Osteocyte (in vitro differentiated cells): ENCODE measurements at places on chromosomes 1 and 21. TPM values are rescaled to one million over a fixed set of nuclear protein-coding genes. Genes with fewer than 3 reads are reported as not detected.

DNA sequence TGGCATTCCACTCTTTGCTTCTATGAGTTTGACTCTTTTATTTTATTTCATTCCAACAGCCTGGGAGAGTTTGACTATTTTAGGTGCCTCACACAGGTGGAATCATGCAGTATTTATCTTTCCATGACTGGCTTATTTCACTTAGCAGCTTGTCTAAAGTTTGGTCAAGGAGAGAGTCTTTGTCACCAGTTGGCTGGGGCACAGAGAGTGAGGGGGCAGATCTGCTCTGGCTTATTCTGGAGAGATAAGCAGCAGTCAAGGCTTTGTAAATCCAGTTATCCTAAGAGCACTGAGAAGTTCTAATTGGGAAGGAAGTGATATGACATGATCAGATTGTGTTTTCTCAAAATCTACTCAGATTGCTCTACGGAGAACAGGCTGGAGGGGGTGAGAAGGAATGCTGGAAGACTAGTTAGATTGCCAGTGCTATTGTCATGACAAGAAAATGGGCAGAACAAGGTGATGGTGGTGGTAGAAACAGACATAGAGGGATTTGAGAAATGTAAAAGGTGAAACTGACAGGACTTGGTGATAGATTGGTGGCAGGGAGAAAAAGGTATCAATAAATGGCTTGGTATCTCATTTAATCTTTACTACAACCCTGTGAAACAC lies 12.1 kb upstream of the CTTNBP2NL start:
- H3K4me1 ChIP-seq, result peaks cover 14% of the 10 kb centered on the region
- no peak for DNase-seq
- H3K27me3 ChIP-seq, result peaks cover 30% of the 10 kb centered on the region

DNA sequence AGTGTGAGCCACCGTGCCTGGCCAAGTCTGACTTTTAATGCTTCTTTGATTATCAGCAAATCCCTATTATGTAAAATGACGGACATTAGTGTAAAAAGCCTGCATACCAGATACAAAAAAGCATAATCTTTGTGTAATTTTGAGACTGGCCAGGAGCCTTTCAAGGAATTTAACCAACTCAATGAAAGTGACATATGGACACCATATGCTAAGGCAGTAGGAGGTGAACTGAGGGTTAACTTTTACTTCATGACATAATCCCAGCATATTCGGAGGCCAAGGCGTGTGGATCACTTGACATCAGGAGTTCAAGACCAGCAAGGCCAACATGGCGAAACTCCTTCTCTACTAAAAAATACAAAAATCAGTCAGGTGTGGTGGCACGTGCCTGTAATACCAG lies 94.6 kb downstream of the EIF4G3 start:
- peaks cover 17% of the 10 kb centered on the region for H3K4me1 ChIP-seq
- peaks cover 19% of the 10 kb centered on the region for H3K36me3 ChIP-seq
- no peak overlapping the region for H3K27ac ChIP-seq
- no peak for DNase-seq
- H3K4me3 ChIP-seq, result no peak overlapping the region

GRCh38 chr1:54926970-54927369 lies 40.0 kb upstream of the DHCR24 start:
- no peak overlapping the region for H3K4me3 ChIP-seq
- H3K36me3 ChIP-seq, result no peaks in the 10 kb centered on the region
- DNase-seq, result no peak
- no peak overlapping the region for H3K27ac ChIP-seq

GRCh38 chr1:176241385-176242015 lies 34.4 kb upstream of the COP1 start:
- H3K27ac ChIP-seq, result no peak overlapping the region
- no peak overlapping the region for H3K4me3 ChIP-seq
- peaks cover 9% of the 10 kb centered on the region for H3K27me3 ChIP-seq
- no peak for DNase-seq
- H3K4me1 ChIP-seq, result peaks cover 1% of the 10 kb centered on the region

DNA sequence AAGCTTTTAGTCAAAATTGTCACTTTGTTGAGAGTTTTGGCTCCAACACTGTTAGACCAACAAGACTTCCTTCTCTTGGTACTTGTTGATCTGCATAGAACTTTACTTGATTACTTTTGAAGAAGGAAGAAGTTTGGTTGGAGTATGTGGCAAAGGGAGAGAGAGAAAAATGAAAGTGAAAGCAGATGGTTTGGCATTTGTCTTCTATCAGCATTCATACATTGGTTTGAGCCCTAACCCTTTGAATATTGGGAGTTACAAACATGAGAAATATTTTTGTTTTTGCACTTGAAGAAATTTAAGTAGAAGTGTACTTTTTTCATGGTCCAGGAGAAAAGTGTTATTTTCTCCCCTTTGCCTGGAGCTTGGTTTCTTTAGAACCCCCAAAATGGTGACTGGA lies 169.8 kb downstream of the ADGRL4 start:
- no peak for DNase-seq
- no peaks in the 10 kb centered on the region for H3K27me3 ChIP-seq
- no peak overlapping the region for H3K4me3 ChIP-seq
- H3K27ac ChIP-seq, result peak overlapping the region; percentile 54

DNA sequence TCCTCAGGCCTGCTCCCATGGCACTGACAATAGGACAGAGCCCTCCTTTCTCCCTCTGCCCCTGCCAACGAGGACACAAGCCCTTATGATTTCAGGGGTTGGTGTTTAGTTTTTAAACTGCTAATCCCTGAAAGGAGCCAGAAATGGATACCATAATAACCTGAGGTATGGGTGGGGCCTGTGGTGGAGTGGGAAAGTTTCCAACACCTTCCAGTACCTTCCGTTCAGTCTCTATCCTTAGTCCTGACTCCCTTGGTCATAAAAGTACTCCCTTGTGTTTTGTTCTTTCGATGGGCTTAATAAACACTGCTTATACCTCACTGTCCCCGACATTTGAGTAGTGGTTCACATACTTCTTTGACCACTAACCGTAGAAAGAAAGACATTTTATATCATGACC lies 141.8 kb upstream of the MAGI3 start:
- no peak for DNase-seq
- H3K36me3 ChIP-seq, result no peaks in the 10 kb centered on the region
- no peaks in the 10 kb centered on the region for H3K4me1 ChIP-seq
- no peak overlapping the region for H3K4me3 ChIP-seq

- H3K4me1 ChIP-seq, result peaks cover 11% of the 10 kb centered on the region
- DNase-seq, result no peak
- no peak overlapping the region for H3K4me3 ChIP-seq
Measured at GRCh38 chr1:36284517-36284916, 21.7 kb upstream of the SH3D21 start.

DNA sequence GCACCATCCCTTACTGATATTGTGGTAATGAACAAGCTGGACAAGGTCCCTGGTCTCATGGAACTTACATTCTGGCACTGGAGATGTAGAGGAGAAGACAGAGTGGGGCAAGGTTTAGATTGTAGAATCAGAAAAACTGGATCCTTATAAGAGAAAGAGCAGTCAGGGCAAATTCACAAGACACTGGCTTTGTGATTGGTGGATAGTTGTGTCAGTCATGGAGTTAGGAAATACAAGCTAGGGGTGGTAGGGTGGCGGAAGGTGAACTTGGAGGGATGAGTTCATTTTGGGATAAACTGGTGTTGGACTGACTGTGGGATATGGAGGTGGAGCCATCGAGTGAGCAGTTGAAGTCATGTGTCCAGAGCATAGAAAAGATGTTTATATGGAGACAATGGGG lies 3.7 kb upstream of the TLR5 start:
- DNase-seq, result no peak
- peaks cover 3% of the 10 kb centered on the region for H3K36me3 ChIP-seq
- H3K27ac ChIP-seq, result no peak overlapping the region
- peaks cover 22% of the 10 kb centered on the region for H3K27me3 ChIP-seq
- peaks cover 5% of the 10 kb centered on the region for H3K4me1 ChIP-seq

DNA sequence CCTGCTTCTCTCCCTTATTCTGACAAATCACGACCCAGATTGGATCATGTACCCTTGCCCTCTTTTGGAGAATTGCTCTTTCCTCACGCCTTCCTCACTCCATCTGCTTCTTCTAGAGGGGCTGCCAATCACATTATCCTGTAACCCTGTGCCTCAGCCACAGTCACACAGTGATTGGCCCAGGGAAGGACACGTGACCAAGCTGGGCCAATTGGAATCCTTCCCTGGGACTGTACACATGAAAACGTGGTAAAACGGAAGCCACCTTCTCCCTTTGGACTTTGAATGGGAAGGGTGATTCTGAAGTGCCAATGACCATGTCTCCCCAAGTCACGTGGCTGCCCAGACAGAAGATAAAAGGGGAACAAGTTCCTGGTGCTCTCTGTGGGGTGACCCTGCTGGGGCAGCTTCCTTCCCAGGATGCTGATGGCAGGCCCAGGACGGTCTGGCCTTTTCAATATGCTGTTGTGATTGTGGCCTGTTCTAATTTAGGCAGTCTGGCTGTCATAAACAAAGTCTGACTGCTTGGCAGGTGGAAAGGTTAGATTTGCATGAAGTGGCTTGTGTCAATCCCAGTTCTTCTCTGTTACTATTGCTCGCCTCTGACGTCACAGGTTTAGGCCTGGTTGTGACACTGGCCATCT lies 92.9 kb downstream of the UBIAD1 start:
- H3K36me3 ChIP-seq, result no peaks in the 10 kb centered on the region
- no peak overlapping the region for H3K27ac ChIP-seq
- H3K4me3 ChIP-seq, result no peak overlapping the region

GRCh38 chr1:116298746-116299145 lies 74.3 kb upstream of the ATP1A1 start:
- H3K27ac ChIP-seq, result no peak overlapping the region
- no peaks in the 10 kb centered on the region for H3K36me3 ChIP-seq
- H3K4me1 ChIP-seq, result no peaks in the 10 kb centered on the region
- peaks cover 22% of the 10 kb centered on the region for H3K27me3 ChIP-seq
- no peak overlapping the region for H3K4me3 ChIP-seq
- no peak for DNase-seq

DNA sequence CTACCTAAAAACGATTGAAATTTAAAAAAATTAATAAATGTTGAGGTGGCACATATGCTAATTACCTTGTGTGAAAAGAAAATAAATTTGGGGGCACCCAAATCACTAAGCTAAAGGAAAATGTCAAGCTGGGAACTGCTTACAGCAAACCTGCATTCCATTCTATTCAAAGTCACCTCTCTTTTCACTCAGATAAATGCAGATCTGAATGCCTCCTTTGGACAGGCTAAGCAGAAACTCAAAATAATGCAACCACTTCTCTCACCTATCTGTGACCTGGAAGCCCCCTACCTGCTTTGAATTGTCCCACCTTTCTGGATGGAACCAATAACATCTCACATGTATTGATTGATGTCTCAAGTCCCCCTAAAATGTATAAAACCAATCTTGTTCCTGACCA lies 628.7 kb downstream of the AMY1C start:
- no peaks in the 10 kb centered on the region for H3K4me1 ChIP-seq
- no peak overlapping the region for H3K27ac ChIP-seq
- no peaks in the 10 kb centered on the region for H3K27me3 ChIP-seq
- no peak for DNase-seq
- no peak overlapping the region for H3K4me3 ChIP-seq

GRCh38 chr1:225400968-225401367 lies 26.9 kb downstream of the LBR start:
- no peak overlapping the region for H3K27ac ChIP-seq
- no peak overlapping the region for H3K4me3 ChIP-seq
- no peaks in the 10 kb centered on the region for H3K27me3 ChIP-seq
- DNase-seq, result no peak

DNA sequence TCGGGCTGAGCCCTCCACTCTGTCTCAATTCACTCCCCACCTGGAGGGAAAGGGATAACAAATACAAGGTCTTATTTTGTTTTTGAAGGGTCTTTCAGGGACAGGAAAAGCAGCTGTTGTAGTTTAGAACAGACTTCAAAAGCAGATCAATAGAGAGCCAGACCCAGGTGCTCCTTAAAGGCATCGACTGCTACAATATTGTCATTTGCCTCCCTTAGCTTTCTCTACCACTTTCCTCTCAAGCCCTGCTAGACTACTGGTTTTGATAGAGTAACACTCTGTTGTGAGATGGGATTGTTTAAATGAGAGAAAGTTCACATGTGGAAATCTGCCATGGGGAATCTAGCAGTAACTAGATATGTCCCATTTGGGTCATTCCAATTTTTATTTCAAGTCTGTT lies 24.0 kb downstream of the RGS7 start:
- no peak overlapping the region for H3K4me3 ChIP-seq
- H3K4me1 ChIP-seq, result peaks cover 30% of the 10 kb centered on the region
- H3K27ac ChIP-seq, result no peak overlapping the region
- no peaks in the 10 kb centered on the region for H3K27me3 ChIP-seq
- H3K36me3 ChIP-seq, result no peaks in the 10 kb centered on the region

DNA sequence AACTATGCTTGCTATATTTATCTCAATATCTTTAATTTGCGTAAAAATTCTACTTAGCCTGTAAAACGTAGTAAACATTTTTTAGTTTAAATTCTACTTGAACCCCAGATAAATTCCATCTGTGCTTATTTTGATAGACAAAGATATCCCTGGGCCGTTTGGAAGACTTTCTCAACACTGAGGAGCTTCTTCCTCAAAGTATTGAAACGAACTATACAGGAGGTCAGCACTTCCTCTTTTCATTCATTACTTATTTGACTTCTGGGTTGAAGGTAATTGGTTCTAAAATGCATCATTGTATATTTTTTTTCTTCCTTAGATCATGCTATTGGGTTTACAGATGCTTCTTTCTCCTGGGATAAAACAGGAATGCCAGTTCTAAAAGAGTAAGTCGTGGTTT lies 74.7 kb downstream of the HSPA13 start:
- H3K4me3 ChIP-seq, result no peak overlapping the region
- no peaks in the 10 kb centered on the region for H3K36me3 ChIP-seq
- no peaks in the 10 kb centered on the region for H3K27me3 ChIP-seq

DNA sequence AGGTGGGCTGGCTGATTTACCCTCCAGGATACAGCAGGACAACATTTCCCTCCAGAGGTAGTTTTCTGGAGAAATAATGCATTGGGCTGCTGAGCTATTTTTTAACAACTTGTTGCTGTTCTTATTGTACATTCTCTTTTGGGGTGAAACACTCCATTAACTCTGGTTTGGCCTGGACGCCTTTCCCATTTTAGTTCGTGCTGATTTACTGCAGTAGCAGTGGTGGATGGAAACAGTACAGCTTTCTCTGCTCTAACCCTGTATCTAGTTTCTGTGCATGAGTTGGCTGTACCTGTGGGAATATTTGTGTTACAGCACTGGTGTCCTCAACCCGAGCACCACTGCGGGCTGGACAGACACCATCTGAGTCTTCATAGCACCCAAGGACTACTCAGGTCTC lies 325.3 kb downstream of the ASTN1 start:
- no peaks in the 10 kb centered on the region for H3K36me3 ChIP-seq
- no peak overlapping the region for H3K27ac ChIP-seq
- peaks cover 6% of the 10 kb centered on the region for H3K27me3 ChIP-seq
- H3K4me1 ChIP-seq, result no peaks in the 10 kb centered on the region
- DNase-seq, result no peak

Gene CFAP45
- total RNA-seq, result 0.52 and 0.83 TPM in 2 replicates

Gene TRAF3IP3
- total RNA-seq, result not detected in 2 replicates

Gene ARHGEF10L
- 24.0 and 26.0 TPM in 2 replicates for total RNA-seq

Gene RAB42
- 0.56 and 1.6 TPM in 2 replicates for total RNA-seq

Gene MRPL39
- total RNA-seq, result 20.0 and 24.3 TPM in 2 replicates

Gene CDC14A
- 2.8 and 3.9 TPM in 2 replicates for total RNA-seq

Gene DYRK3
- total RNA-seq, result 1.7 and 2.1 TPM in 2 replicates
